ENCODE measurements at places on chromosomes 2 and 18.

GRCh38 chr2:30177956-30178355, 31.1 kb downstream of the YPEL5 start:
- no peak for DNase-seq

- DNase-seq, result no peak
Observed at GRCh38 chr18:74013955-74014354, 133.7 kb downstream of the FBXO15 start.

GRCh38 chr2:175007510-175007909, 2.3 kb upstream of the CHN1 start:
- no peak for DNase-seq

- no peak for DNase-seq
Observed at GRCh38 chr18:62933261-62933887, 218.0 kb downstream of the PHLPP1 start.

DNA sequence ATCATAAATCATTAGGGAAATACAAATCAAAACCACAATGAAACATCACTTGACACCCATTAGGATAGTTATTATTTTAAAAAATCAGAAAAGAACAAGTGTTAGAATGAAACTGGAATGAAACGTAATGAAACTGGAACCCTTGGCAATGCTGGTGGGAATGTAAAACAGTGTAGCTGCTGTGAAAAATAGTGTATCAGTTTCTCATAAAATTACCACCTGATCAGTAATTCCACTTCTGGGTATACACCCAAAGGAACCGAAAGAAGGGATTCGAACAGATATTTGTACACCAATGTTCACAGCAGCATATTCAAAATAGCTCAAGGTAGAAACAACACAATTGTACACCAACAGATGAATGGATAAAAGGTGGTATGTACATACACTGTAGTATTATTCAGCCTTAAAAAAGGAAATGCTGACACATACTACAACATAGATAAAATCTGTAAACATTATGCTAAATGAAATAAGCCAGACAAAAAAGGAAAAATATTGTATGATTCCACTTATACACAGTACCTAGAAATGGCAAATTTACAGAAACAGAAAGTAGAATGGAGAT, 27.0 kb downstream of the ROCK1 start:
- DNase-seq, result no peak

- DNase-seq, result no peak
Observed at GRCh38 chr18:11714244-11714918, 25.3 kb downstream of the GNAL start.

GRCh38 chr2:96245609-96246390, 20.0 kb downstream of the TMEM127 start:
- DNase-seq, result no peak

- no peak for DNase-seq
Observed at GRCh38 chr2:169822036-169822435, 2.7 kb downstream of the METTL5 start.

DNA sequence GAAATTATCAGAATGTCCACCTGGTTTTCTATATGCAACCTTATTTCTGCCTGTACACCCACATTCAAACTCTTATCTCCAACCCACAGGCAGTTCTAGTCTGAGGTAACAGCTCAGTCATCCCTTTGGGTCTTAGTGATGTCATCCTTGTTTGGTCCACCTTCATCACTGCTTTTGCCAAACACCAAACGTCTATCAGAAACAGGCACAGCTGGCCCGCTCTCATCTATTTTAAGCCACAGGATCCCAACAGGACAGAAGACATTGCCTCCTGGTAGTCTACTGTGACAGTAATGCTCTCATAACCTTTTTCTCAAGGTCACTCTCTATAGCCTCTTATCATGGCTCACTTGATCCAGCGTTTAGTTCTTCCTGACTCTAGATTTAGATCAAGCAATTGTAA, 99.0 kb upstream of the CHAC2 start:
- DNase-seq, result no peak

DNA sequence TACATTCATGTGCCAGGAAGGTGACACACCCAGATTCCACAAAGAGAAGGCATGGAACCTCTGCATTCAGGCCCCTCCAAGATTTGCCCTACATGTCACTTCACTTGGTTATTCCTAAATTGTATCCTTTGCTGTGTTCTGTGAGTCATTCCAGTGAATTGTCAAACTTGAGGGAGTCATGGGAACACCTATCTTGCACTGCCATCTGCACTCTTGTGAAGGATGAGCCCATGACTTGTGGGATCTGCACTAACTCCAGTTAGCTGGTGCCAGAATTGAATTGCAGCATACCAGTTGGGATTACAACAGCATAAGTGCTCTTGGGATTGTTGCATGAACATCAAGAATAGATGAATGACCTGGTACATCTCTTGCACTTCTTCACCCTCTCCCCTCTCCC, 1288.0 kb upstream of the ZEB2 start:
- DNase-seq, result no peak

GRCh38 chr2:42969231-42970150, 177.1 kb upstream of the HAAO start:
- no peak for DNase-seq

- DNase-seq, result no peak
Observed at GRCh38 chr2:122681626-122682025, 926.2 kb downstream of the TSN start.

DNA sequence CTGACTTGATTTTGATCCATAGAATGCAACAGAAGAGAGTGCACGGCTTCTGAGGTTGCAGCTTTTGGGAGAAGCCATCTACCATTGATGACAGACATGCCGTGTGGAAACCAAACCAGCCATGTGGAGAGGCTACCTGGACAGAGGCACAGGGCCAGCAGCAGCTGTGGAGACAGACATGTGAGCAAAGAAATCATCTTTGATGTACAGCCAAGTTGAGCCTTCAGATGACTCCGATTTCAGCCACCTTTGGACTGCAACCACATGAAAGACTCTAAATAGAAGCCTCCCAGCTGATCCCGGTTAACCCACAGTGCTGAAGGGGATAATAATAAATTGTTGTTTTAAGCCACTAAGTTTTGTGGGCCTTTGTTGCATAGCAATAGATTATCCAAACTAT, 54.2 kb downstream of the TSN start:
- no peak for DNase-seq

Measured in NCI-H1694 treated with DMSO at 0.1 percent for 48 hours (cell line).